ENCODE measurements at places on chromosomes 1 and 21. TPM values are rescaled to one million over a fixed set of nuclear protein-coding genes. Genes with fewer than 3 reads are reported as not detected.

SIK1 gene
- polyA plus RNA-seq: 7.7 TPM

MYBPH gene
- 0.07 TPM for polyA plus RNA-seq

LEPROT gene
- 33.0 TPM for polyA plus RNA-seq

TSPEAR gene
- polyA plus RNA-seq: 2.2 TPM

PIAS3 gene
- 16.6 TPM for polyA plus RNA-seq

ANGPTL1 gene
- polyA plus RNA-seq: 19.1 TPM

A3GALT2 gene
- polyA plus RNA-seq: not detected

SMIM1 gene
- 243 TPM for polyA plus RNA-seq

ITLN2 gene
- polyA plus RNA-seq: 0.88 TPM

AMY1A gene
- not detected for polyA plus RNA-seq

PSRC1 gene
- 2.8 TPM for polyA plus RNA-seq

KNCN gene
- polyA plus RNA-seq: not detected

ADGRL4 gene
- polyA plus RNA-seq: 9.9 TPM

GSTM1 gene
- 38.9 TPM for polyA plus RNA-seq

DMBX1 gene
- polyA plus RNA-seq: not detected

CCDC30 gene
- 0.61 TPM for polyA plus RNA-seq

GPR89B gene
- polyA plus RNA-seq: 8.5 TPM

LINGO4 gene
- polyA plus RNA-seq: 0.09 TPM

NOS1AP gene
- 0.86 TPM for polyA plus RNA-seq

S100A9 gene
- polyA plus RNA-seq: 69.9 TPM

KCNE2 gene
- 0.18 TPM for polyA plus RNA-seq

RHD gene
- polyA plus RNA-seq: 0.16 TPM

NCSTN gene
- polyA plus RNA-seq: 60.7 TPM

GCSAML gene
- polyA plus RNA-seq: not detected

CAPN2 gene
- 52.7 TPM for polyA plus RNA-seq

TMPRSS15 gene
- polyA plus RNA-seq: not detected

ANKRD65 gene
- 4.5 TPM for polyA plus RNA-seq

WNT3A gene
- polyA plus RNA-seq: not detected

C1QA gene
- 51.4 TPM for polyA plus RNA-seq

HPCAL4 gene
- polyA plus RNA-seq: 2.8 TPM
